ENCODE measurements at places on chromosomes 13 and 19.

GRCh38 chr13:110766671-110767430 is 53.4 kb downstream of the ING1 start:
- no peak for DNase-seq

GRCh38 chr13:51397262-51397941 is 55.4 kb downstream of the INTS6 start:
- DNase-seq: no peak

DNA sequence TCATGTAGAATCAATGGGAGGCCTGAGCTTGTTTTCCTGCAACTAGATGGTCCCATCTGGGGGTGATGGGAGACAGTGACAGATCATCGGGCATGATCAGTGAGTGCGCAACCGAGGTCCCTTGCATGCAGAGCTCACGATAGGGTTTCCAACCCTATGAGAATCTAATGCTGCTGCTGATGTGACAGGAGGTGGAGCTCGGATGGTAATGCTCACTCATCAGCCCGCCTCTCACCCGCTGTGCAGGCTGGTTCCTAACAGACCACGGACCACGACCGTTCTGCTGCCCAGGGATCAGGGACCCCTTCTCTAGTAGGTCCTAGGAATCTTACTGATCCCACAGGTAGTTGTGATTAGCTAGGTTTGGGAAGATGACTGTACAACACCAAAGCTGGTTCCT is 23.5 kb upstream of the GARRE1 start:
- DNase-seq: no peak

DNA sequence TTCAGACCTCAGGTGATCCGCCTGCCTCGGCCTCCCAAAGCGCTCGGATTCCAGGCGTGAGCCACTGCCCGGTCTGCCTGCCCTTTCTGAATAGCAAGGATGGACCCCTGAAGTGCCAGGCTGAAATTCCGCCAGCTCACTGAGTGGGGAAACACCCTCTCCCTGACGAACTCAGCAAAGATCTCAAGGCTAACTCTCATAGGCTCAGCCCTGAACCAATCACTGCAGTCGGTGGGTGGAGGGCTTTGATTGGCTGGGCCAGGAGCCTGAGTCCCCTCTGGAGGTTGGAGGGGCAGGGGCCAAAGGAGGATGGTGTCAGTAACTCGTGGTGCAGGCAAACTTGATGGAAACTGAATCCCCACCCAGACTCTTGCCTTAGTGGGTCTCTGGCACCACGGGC is 11.2 kb upstream of the COMP start:
- no peak for DNase-seq

GRCh38 chr13:98411617-98412265 is 165.2 kb downstream of the STK24 start:
- DNase-seq: peak; percentile 78

DNA sequence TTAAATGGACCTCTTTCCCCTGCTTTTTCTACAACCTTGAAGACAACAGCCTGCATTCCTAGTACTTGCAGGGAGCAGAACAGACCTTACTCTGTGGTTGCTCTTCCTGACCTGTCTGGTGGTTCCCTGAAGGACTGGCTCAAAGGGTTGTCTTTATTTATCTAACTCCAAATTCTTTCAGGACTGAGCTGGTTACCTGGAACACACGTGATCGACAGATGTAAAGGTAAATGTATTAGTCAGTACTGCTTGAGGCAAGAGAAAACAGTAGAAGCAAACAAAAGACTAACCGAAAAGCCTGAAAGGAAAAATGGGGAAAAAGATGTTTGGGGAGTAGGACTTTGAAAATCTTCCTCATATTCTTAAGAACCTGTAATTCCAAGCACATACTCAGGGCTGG is 17.9 kb downstream of the ZNF558 start:
- DNase-seq: no peak

All from inflammatory macrophage treated with lipopolysaccharide for 1 hour (primary cell).